ENCODE measurements at places on chromosomes 7 and 10. TPM values are rescaled to one million over a fixed set of nuclear protein-coding genes. Genes with fewer than 3 reads are reported as not detected.

DNA sequence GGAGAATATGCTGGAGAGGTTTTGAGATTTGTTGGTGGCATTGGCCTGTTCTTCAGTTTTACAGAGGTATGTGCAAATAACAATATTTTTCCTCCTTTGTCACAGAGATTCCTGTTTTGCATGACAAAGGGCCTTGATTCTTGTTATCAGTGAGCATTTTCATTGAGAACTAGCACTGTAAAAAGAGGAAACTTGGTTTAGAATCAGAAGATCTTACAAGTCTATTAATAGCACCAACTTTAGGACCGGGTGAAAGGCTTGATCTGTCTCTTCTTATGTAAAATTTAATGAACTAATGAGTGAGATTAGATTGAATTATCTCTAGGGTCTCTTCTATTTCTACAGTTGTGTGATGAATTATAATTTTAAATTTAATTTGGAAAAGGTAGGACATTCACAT lies 25.5 kb downstream of the TSPAN13 start:
- no peak overlapping the region for H3K27ac ChIP-seq
- no peak overlapping the region for H3K4me3 ChIP-seq
- no peaks in the 10 kb centered on the region for H3K4me1 ChIP-seq
- H3K36me3 ChIP-seq = no peaks in the 10 kb centered on the region

The ATP5F1C gene
- 224 TPM for total RNA-seq

DNA sequence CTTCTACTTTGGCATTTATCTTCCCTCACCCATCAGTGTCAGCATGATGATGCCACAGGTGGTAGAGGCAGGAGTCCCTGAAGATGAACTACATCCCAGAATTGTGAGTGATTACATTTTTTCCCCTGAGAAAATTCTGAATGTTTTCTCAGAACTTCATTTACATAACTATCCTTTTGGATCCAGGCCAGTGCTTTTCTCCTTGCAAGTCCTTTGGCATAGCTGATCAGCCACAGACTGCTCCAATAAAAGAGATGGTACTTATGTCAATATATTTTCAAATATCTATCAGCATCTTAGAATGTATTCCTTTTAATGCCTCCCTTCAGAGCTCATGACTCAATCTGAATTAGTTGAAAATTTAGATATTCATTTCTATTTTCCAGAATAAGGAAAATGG lies 135.5 kb downstream of the IQUB start:
- H3K27ac ChIP-seq = no peak overlapping the region
- no peaks in the 10 kb centered on the region for H3K36me3 ChIP-seq
- no peak for DNase-seq
- no peaks in the 10 kb centered on the region for H3K27me3 ChIP-seq

The MBL2 gene
- total RNA-seq = not detected

DNA sequence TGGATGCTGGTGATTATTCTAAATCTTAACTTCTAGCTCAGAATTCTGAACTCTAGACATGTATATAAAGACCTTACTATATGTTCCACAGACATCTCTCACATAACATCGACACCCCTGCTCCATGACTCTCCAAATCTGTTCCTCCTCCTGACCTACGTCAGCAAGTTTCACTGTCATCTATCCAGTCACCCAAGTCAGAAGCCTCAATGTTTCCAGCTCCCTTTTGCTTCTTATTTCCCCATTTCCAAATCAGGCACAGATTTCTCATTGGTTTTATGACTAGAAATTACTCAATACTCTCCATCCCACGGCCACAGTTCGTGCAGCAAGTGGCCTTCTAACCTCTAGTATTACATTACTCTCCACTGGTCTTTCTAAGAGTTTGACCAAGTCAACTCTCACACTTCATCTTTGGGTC lies 28.5 kb downstream of the EPC1 start:
- peak overlapping the region; percentile 39 for H3K27ac ChIP-seq
- H3K27me3 ChIP-seq = no peaks in the 10 kb centered on the region
- H3K4me1 ChIP-seq = no peaks in the 10 kb centered on the region
- H3K36me3 ChIP-seq = no peaks in the 10 kb centered on the region
- no peak overlapping the region for H3K4me3 ChIP-seq
- no peak for DNase-seq

DNA sequence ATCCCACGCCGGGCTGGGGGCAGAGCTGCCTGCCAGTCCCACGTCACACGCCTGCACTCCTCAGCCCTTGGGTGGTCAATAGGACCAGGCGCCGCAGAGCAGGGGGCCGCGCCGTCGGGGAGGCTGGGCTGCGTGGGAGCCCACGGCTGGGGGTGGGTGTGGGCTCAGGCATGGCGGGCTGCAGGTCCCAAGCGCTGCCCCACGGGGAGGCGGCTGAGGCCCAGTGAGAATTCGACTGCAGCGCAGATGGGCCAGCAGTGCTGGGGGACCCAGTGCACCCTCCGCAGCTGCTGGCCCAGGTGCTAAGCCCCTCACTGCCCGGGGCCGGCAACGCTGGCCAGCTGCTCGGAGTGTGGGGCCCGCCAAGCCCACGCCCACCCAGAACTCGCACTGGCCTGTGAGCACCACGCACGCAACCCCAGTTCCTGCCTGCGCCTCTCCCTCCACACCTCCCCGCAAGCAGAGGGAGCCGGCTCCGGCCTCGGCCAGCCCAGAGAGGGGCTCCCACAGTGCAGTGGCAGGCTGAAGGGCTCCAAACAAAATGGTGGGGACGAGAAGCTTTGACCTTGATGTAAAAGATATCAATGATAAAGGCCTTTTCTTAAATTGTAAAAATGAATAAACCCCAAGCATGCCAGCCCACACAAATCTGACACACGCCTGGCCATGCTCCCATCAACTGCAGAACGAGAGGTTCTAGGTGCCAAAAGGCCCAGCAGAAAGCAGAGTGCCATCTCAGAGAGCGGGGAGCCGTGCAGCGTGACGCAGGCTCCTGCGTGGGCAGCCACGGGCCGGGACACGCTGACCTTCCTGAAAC lies 255.5 kb downstream of the MAD1L1 start:
- no peak overlapping the region for H3K4me3 ChIP-seq
- H3K4me1 ChIP-seq = no peaks in the 10 kb centered on the region
- no peaks in the 10 kb centered on the region for H3K27me3 ChIP-seq
- H3K36me3 ChIP-seq = no peaks in the 10 kb centered on the region
- DNase-seq = no peak
- H3K27ac ChIP-seq = no peak overlapping the region

The IGFBP3 gene
- 159 TPM for total RNA-seq

The ZNF716 gene
- not detected for total RNA-seq

- no peaks in the 10 kb centered on the region for H3K27me3 ChIP-seq
- no peak overlapping the region for H3K27ac ChIP-seq
- no peak overlapping the region for H3K4me3 ChIP-seq
- DNase-seq = no peak
- no peaks in the 10 kb centered on the region for H3K36me3 ChIP-seq
Observed at GRCh38 chr7:158042156-158042880, 545.3 kb downstream of the PTPRN2 start.

DNA sequence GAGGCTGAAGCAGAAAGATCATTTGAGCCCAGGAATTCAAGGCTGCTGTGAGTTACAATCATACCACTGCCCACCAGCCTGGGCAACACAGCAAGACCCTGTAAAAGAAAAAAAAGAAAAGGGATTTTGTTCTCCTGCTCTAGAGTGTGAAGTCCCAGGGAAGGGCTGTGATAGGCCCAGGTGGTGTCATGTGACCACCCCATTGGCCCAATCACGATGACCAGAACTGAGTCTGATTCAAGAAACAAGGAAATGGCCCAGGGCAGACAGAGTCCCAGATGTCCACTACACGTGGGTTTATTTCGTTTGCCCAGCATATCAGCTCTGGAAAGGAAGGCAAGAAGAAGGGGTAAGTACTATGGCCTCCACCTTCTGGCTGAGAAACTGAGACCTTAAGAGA lies 81.3 kb upstream of the CUX1 start:
- H3K4me3 ChIP-seq = no peak overlapping the region
- no peak overlapping the region for H3K27ac ChIP-seq
- no peaks in the 10 kb centered on the region for H3K27me3 ChIP-seq
- H3K4me1 ChIP-seq = no peaks in the 10 kb centered on the region
- H3K36me3 ChIP-seq = no peaks in the 10 kb centered on the region

DNA sequence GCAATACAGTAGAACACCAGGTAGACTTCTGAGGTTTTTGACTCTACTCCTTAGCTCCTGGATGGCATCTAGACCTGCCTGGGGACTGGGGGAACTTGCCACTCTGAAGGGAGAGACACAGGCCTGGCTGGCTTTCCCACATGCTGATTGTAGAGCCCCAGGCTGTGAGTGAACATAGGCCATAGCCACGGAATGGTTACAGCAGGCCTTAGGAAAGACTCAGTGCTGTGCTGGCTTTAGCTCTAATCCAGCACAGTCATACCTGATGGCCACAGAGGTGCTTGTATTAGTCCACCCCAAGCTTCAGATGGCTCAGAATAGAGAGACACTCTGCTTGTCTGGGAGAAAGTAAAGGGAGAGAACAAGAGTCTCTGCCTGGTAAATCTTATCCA lies 35.0 kb upstream of the ARHGAP12 start:
- no peak overlapping the region for H3K4me3 ChIP-seq
- H3K27me3 ChIP-seq = no peaks in the 10 kb centered on the region
- H3K36me3 ChIP-seq = no peaks in the 10 kb centered on the region
- H3K27ac ChIP-seq = no peak overlapping the region

The CCL24 gene
- total RNA-seq = not detected

DNA sequence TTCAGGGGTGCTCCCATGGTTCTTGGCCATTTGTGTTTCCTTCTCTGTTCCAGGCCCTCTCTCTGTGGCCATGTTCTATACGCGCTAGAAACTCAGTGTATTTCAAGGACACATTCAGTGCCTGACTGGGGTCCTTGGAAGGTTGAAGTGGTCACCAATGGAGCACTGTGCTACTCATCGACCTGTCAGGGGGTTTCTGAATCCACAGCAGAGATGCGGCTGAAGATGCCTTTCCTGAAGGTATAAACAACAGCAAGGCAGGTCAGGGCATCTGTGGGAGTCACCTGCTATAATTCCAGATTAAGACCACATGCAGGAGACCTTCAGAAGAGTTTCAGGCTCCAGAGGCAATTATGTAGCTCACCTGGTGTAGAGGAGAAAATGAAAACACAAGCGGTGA lies 86.8 kb upstream of the MGMT start:
- H3K27ac ChIP-seq = no peak overlapping the region
- no peaks in the 10 kb centered on the region for H3K4me1 ChIP-seq
- no peak for DNase-seq
- no peaks in the 10 kb centered on the region for H3K36me3 ChIP-seq
- H3K4me3 ChIP-seq = no peak overlapping the region
- H3K27me3 ChIP-seq = no peaks in the 10 kb centered on the region

DNA sequence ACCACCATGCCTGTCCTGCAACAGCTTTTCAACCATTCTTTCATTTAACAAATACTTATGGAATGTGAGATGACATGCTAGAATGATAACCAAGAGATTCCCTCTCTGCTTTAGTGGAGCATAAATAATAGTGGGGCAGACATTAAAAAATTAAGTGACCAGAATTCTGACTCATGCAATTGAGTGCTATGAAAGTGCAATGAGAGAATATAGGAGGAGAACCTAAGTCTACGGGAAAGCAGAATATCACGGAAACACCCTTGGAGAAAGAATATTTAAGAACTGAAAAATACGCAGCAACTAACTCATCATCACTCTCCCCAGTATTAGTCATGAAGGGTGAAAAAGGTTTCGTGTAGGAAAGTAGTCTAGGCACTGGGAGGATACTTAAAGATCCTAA lies 7.1 kb downstream of the KIF5B start:
- no peak for DNase-seq
- no peaks in the 10 kb centered on the region for H3K27me3 ChIP-seq
- no peaks in the 10 kb centered on the region for H3K4me1 ChIP-seq
- H3K27ac ChIP-seq = no peak overlapping the region
- H3K36me3 ChIP-seq = no peaks in the 10 kb centered on the region

The GBX1 gene
- not detected for total RNA-seq
